ENCODE measurements at places on chromosomes 16 and 17.

DNA sequence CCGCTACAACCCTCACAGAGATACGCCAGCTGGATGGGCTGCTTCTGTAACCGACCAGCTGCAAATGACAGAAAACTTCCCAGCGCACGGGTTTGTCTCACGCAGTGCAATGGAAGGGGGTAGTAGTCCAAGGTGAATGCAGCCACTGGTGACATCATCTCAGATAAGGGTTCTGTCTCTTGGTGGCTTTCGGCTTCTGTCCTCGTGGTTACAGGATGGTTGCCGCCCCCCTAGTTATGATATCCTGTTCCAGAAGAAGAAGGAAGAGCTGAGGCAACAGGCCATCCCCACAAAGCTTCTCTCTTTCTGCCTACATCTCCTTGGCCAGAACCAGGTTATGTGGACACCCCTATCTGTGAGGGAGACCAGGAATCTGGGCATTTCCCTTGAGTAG, 40.3 kb upstream of the BAHCC1 start:
- DNase-seq, result no peak

DNA sequence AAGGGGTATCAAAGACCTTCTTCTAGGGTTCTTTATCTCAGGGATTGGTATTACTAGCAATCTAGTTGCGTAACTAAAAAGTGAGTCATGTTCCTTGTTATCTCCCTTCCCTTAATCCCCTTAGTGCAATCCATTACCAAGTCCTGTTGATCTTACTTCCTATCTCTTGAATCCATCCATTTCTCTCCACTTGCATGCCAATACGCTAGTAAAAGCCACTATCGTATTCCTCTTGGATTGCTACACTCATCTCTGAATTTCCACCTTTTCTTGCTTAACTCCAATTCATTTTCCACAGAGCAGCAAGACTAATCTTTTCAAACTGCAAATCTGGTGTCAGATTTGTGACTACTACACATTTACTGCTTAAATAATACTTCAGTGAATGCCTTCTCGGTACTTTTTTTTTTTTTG, 1.8 kb upstream of the ADAT1 start:
- peak; percentile 6 for DNase-seq

DNA sequence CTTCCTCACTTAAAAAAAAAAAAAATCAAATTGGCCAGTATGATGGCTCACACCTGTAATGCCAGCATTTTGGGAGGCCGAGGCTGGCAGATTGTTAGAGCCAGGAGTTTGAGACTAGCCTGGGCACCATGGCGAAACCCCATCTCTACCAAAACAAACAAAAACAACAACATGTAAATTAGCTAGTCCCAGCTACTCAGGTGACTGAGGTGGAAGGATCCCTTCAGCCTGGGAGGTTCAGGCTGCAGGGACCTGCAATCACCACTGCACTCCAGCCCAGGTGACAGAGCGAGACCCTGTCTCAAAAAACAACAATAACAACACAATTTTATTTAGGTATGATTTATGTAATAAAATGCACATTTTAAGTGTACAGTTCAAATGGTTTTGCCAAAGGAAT, 6.3 kb upstream of the EPOP start:
- no peak for DNase-seq

- DNase-seq, result peak; percentile 44
Observed at GRCh38 chr16:9297437-9298113, 206.1 kb downstream of the HAPSTR1 start.

DNA sequence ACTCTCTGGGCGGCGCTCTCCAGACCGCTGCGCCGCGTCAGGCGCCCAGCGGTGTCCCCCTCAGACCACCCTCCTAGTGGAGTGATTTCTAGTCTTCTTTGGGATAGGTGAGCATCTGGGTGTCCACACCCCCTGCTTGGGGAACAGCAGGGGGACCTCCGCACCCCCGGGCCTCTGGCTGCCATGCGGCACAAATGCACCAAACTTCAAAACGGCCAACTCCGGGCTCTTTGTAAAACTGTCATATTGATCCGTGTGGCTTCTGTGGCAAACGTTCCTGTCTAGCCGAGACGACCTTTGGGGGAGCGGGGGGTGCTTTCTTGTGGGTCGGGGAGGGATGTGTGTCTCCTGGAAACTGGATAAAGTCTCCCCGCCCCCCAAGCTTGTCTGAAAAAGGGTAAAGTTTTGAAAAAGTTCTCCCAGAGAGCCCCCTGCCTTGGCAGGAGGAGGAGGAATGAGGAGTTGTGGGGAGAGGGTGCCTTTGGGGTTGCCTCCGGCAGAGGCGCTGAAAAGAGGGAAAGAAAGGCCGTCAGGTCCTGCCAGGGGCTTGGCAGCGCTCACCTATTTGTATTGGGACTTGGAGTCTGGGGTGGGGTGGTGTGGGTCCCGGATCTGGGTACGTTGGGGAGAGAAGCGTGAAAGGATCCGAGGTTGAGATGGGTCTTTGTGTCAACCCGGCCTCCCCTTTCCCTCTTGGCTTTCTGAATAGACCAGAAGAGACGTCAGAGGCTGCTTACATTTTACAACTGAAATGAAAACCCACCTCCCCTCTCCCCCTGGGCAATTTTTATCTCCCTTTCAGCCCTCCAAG, 2.2 kb upstream of the CHD3 start:
- DNase-seq, result peak; percentile 78

All from DMS53 (cell line).